ENCODE measurements at places on chromosomes 6 and 20. TPM values are rescaled to one million over a fixed set of nuclear protein-coding genes. Genes with fewer than 3 reads are reported as not detected.

SLC22A1 gene
- 3.7 TPM for total RNA-seq

ANGPT4 gene
- total RNA-seq = 0.06 TPM

GTSF1L gene
- total RNA-seq = not detected

TRIM10 gene
- total RNA-seq = not detected

LY6G6D gene
- not detected for total RNA-seq

GFOD1 gene
- 2.1 TPM for total RNA-seq

SLC17A4 gene
- not detected for total RNA-seq

PAQR8 gene
- 5.7 TPM for total RNA-seq

ASIP gene
- total RNA-seq = not detected

CDH26 gene
- 0.56 TPM for total RNA-seq

F13A1 gene
- total RNA-seq = 0.06 TPM

ALDH5A1 gene
- 4.5 TPM for total RNA-seq

OVOL2 gene
- total RNA-seq = not detected

MUC22 gene
- total RNA-seq = not detected

TCF15 gene
- total RNA-seq = not detected

NCOA7 gene
- 59.9 TPM for total RNA-seq

DTNBP1 gene
- 24.8 TPM for total RNA-seq

SLA2 gene
- total RNA-seq = 43.7 TPM

BNIP5 gene
- not detected for total RNA-seq

SMPD2 gene
- 8.0 TPM for total RNA-seq

ADGRF1 gene
- not detected for total RNA-seq

PTGIS gene
- total RNA-seq = 2.3 TPM

PHACTR3 gene
- total RNA-seq = not detected

Measured in activated T-helper 17 cell treated with anti-CD3 and anti-CD28 coated beads, Interleukin-2, amount 50 U/mL, for 72 hours (primary cell).